Activated CD8-positive, alpha-beta T cell treated with anti-CD3 and anti-CD28 coated beads, Interleukin-2, amount 10 ng/mL, durations not matched to agents 7 days and 5 days (primary cell): ENCODE measurements at places on chromosomes 3 and 15.

DNA sequence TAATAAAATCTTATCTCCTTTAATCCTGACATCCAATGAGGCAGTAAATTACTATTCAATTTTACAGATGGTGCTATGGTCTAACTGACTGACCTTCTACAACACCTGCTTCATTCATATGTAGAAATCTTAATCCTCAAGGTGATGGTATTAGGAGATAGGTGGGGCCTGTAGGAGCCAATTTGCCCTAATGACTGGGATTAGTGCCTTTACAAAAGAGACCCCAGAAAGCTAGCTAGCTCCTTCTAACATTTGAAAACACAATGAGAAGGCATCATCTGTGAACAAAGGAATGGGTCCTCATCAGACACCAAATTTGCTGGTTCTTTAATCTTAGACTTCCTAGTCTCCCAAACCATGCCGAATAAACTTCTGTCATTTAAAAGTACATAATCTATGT, 137.4 kb upstream of the UBP1 start:
- no peak overlapping the region for H3K27ac ChIP-seq
- no peak for DNase-seq
- no peaks in the 10 kb centered on the region for H3K27me3 ChIP-seq
- H3K4me3 ChIP-seq, result no peak overlapping the region
- no peaks in the 10 kb centered on the region for H3K4me1 ChIP-seq
- peaks cover 5% of the 10 kb centered on the region for H3K36me3 ChIP-seq

- no peak overlapping the region for H3K4me3 ChIP-seq
- peaks cover 15% of the 10 kb centered on the region for H3K27me3 ChIP-seq
- DNase-seq, result no peak
- H3K36me3 ChIP-seq, result no peaks in the 10 kb centered on the region
- H3K27ac ChIP-seq, result no peak overlapping the region
Measured at GRCh38 chr3:126533506-126533905, 9.6 kb downstream of the CHST13 start.

DNA sequence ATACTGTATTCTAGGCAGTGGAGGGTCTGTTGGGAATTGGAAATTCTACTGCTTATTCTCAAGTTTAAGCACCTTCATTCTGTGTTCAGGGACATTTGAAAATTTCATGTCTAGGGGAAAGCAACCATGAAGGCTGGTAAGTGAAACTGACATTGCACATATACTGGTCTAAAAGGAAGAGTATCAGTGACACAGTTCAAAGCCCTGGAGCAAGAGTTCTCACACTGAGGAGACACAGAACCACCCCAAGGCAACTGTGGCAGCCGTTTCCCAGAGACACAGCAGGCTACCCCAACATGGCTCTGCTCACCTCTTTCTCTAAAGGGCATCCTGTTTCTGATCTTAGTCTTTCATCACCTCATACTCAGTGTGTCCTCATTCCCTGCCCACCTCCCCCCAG, 67.5 kb downstream of the KCNMB2 start:
- no peaks in the 10 kb centered on the region for H3K4me1 ChIP-seq
- H3K27me3 ChIP-seq, result no peaks in the 10 kb centered on the region
- H3K36me3 ChIP-seq, result no peaks in the 10 kb centered on the region

DNA sequence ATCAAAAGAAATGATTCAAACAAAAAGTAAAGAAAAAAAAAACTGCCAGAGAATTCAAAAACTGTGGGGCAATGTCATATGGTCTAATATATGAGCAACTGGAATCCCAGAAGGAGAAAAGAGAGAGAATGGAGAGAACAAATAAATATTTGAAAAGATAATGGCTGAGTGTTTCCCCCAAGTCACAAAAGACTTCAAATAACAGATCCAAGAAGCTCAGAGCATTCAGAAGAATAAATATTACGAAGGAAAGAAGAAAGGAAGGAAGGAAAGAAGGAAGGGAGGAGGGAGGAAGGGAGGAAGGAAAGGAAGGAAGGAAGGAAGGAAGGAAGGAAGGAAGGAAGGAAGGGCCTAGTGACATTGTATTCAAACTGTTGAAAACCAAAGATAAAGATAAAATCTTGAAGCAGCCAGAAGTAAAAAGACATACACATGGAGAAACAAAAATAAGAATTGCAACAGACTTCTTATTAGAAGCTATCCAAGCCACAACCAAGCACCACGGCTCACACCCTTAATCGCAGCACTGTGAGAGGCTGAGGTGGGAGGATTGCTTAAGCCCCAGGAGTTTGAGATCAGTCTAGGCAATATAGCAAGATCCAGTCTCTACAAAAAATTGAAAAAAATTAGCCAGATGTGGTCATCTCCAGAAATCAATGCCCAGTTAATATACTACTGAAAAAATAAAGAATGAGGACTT, 118.9 kb upstream of the IGSF10 start:
- no peak overlapping the region for H3K27ac ChIP-seq
- H3K4me1 ChIP-seq, result no peaks in the 10 kb centered on the region
- H3K27me3 ChIP-seq, result peaks cover 2% of the 10 kb centered on the region
- no peaks in the 10 kb centered on the region for H3K36me3 ChIP-seq

DNA sequence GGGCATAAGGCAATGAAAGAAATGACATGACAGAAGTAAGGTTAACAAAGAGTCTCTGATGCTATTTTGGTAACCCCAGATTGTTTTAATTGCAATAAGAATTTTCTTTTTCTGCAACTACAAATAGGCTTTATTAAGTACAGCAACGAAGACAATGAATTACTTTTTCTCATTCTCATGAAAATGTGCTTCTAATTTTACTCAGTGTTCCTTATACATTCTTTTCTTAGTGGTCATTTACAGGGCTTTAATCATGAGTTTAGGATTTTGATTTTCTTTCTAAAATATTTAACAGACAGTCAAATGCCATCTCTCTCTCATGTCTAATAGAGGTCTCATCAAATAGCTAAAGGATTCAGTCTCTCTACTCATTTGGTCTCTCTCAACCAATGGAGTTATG, 452.1 kb downstream of the RAP2B start:
- no peaks in the 10 kb centered on the region for H3K27me3 ChIP-seq
- H3K4me1 ChIP-seq, result no peaks in the 10 kb centered on the region
- no peak for DNase-seq

DNA sequence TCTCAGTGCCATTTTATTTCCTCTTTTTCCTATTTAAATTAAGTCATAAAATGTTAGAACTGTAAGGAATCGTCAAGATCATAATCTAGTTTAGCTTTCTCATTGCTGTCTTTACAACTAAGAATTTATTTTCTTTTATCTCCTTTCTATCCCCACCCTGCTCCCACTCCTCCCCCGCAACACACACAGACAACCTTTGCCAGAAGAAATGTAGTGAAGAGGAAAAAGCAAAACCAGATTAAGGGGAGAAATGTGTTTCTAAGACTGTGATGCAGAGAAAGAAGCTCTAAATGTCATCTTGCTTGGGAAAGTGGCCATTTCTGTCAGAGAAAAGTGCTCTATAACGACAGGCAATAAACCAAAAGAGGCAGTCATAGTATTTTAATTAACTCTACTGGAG, 78.3 kb upstream of the MLF1 start:
- no peaks in the 10 kb centered on the region for H3K4me1 ChIP-seq
- H3K36me3 ChIP-seq, result no peaks in the 10 kb centered on the region
- H3K27ac ChIP-seq, result no peak overlapping the region
- H3K27me3 ChIP-seq, result no peaks in the 10 kb centered on the region
- no peak for DNase-seq
- no peak overlapping the region for H3K4me3 ChIP-seq

GRCh38 chr15:100170291-100171210, 171.2 kb downstream of the ADAMTS17 start:
- H3K4me1 ChIP-seq, result peaks cover 25% of the 10 kb centered on the region
- H3K27me3 ChIP-seq, result no peaks in the 10 kb centered on the region
- H3K27ac ChIP-seq, result peak overlapping the region; percentile 61
- peaks cover 5% of the 10 kb centered on the region for H3K36me3 ChIP-seq
- peak; percentile 34 for DNase-seq
- H3K4me3 ChIP-seq, result no peak overlapping the region

GRCh38 chr3:42032693-42033349, 58.3 kb upstream of the TRAK1 start:
- H3K27ac ChIP-seq, result no peak overlapping the region
- H3K4me3 ChIP-seq, result no peak overlapping the region
- DNase-seq, result no peak
- peaks cover 7% of the 10 kb centered on the region for H3K36me3 ChIP-seq
- no peaks in the 10 kb centered on the region for H3K4me1 ChIP-seq

GRCh38 chr3:124907957-124908356, 20.8 kb upstream of the ITGB5 start:
- no peak for DNase-seq
- no peaks in the 10 kb centered on the region for H3K4me1 ChIP-seq
- H3K27ac ChIP-seq, result no peak overlapping the region
- H3K4me3 ChIP-seq, result no peak overlapping the region
- no peaks in the 10 kb centered on the region for H3K36me3 ChIP-seq
- H3K27me3 ChIP-seq, result peaks cover 27% of the 10 kb centered on the region

DNA sequence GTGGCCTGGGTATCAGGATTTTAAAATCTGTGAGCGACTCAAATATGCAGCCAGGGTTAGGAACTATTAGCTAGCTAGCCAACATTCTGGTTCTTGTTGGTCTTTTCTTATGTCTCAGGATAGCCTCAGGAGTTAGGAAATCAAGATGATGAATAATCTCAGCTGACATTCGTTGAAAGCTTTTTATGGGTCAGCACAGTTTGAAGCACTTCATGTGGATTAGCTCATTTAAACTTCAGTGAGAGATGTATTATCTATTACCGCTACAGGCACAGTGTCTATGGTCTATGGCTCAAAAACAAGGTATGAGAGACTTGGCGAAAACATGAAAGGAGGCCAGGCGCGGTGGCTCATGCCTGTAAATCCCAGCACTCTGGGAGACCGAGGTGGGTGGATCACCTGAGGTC, 187.5 kb upstream of the THRB start:
- peaks cover 41% of the 10 kb centered on the region for H3K27me3 ChIP-seq
- H3K4me3 ChIP-seq, result no peak overlapping the region
- H3K36me3 ChIP-seq, result no peaks in the 10 kb centered on the region
- H3K27ac ChIP-seq, result no peak overlapping the region
- DNase-seq, result no peak
- peaks cover 27% of the 10 kb centered on the region for H3K4me1 ChIP-seq
